Hematopoietic multipotent progenitor cell treated with erythropoietin and hydrocortisone succinate and interleukin-3 and kit ligand, for 8 days (in vitro differentiated cells): ENCODE measurements at places on chromosomes 5 and 9.

DNA sequence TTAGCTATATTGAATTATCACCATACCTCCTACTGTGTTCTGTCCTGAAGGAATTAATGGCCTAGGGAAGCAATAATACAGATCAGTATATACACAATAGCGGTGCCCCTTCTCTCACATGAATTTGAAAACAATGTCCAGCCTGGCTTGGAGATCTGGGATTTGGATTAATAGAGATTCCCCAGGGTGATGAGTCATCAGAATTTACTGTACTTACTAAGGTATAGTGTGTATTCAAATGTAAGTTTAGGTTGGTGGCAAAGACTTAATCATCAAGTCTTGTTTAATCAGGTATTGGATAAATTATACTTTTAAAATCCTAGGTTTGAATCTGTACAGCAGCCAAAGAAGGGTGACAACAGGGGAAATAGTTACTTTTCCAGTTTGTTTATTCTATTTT lies 121.5 kb downstream of the FEM1C start:
- no peak for DNase-seq

DNA sequence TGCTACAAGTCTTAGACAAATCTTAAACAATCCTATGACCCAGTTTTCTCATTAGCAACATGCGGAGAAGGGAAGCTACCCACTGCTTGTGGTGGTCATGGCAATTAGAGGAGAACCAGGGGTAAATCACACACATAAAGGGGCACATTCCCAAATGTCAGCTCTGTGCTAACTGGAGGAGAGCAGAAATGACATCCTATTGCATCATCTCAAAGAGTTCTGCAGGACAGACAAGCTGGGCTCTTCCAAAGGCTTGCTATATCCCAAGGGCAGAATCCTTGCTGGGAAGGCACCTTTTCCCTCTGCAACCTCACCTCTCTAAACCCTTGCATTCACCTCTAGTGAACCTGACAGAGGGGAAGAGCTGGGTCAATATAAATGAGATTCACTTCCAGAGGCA lies 17.0 kb upstream of the WWC1 start:
- no peak for DNase-seq

DNA sequence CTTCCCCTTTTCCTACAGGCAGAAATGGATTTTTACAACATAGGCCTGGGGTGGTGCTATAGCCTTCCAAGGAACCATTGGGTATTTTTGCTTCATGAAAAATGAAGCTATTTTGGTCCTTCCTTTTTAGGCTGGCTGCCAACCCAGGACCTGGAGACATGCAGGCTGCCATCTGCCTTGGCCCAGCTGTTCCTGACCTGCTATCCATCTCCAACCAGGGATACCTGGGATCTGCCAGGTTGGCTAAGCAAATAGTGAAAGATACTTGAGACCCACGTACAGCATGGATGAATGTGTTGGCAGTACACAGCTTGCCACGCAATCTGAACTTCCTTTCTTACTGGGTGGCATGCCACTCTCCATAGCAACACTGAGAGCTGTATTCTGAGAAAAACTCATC lies 31.1 kb downstream of the MRPS27 start:
- no peak for DNase-seq

GRCh38 chr5:78730300-78731094 lies 81.9 kb upstream of the LHFPL2 start:
- no peak for DNase-seq

GRCh38 chr9:116860509-116861120 lies 173.5 kb downstream of the TRIM32 start:
- DNase-seq, result peak; percentile 46

DNA sequence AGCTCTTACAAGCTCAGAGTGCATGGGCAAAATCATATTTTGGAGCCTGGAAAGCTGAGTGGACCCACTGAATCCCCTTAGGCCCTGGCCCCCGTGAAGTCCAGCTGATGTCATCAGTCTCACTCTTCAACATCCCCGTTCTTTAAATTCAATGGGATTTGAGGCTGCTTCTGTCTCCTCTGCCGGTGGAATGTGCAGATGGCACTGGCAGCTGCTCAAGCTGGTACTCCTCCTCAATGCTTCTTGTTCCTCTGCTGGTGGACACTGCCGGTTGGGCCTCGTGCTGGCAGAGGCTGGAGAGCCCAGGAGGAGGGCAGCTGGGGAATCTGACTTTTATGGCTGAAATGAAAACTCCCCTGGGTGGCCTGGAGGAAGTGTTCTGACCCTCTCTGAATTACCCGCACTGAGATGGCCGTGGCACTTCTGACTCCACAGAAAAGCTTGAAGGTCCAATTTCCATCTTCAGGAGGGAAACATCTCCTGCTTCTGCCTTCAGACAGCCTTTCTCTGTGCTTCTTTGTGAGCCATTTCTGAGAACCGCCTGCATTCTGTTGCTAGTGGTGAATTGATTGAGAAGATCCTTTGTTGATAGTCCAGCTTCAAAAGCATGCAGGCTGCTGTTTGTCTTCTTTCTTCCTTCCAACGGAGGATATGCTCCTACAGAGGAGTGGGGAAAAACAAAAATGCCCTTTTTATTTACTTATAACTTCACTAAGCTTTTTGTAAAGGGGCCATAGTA lies 298.9 kb downstream of the TMEM38B start:
- no peak for DNase-seq

DNA sequence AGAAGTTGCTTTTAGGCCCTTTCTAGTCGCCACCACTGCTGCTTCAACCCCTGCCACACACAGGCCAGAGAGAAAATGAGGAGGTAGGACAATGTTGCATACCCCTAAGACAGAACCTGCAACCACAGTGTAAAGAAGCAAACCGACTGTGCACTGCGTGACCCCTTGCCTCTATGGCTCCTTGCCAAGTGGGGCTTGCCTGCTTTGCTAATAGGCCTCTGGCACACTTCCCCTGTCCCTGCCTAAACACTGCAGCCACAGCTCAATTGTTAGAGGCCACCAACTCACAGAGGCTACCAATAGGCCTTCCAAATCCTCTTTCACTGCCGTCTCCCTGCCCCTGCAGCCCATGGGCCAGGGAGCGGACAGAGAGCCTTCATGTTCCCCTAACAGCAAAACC lies 280.1 kb downstream of the CDH10 start:
- no peak for DNase-seq

- no peak for DNase-seq
These were observed 172.4 kb downstream of the HINT1 start for GRCh38 chr5:130992621-130993020.

DNA sequence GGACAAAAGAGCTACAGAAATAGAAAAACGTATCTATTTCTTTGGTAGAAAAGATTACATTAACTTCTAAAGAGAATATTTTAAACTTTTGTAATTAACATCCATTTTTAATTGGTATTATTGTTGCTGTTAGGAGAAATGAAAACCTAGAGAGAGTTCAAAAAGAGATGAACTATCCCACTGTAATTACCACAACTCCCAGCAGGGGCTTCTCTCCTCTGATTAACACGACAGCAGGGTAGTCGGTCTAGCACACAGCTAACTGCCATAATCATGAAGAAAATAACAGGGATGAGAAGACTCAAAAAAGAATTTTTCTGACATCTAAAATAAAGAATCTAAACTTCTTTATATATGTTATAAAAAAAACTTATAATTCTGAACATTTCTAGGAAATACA lies 86.2 kb upstream of the CDH9 start:
- DNase-seq, result peak; percentile 32

DNA sequence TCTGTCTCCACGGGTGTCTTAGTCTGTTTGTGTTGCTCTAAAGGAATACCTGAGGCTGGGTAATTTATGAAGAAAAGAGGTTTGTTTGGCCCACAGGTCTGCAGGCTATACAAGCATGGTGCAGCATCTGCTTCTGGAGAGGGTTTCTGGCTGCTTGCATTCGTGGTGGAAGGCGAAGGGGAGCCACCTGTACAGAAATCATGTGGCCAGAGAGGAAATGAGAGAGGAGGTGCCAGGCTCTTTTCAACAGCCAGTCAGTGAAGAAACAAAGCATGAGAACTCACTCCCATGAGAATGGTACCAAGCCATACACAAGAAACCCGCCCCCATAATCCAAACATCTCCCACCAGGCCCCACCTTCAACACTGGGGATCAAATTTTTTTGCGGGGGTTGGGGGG lies 53.4 kb downstream of the PFDN1 start:
- DNase-seq, result no peak

GRCh38 chr9:94182532-94182931 lies 76.6 kb upstream of the ZNF169 start:
- DNase-seq, result no peak

DNA sequence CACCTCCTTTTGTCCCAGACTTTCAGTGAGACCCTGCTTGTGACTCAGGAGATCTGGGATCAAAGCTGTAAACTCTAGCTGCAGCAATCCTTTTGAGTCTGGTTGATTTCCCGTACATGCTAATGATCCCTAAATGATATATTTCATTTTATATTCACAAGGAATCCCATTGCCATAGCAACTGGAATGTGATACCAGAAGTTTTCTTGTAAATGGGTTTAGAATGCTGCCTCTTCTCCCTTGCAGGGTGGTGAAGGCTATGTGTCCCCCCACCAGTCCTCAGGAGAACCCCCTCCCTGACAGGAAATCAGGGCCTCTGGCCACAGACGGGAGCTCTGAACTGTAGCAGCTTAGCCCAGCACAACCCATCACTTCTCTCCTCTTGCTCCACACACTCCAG lies 215.0 kb downstream of the FSTL4 start:
- no peak for DNase-seq

DNA sequence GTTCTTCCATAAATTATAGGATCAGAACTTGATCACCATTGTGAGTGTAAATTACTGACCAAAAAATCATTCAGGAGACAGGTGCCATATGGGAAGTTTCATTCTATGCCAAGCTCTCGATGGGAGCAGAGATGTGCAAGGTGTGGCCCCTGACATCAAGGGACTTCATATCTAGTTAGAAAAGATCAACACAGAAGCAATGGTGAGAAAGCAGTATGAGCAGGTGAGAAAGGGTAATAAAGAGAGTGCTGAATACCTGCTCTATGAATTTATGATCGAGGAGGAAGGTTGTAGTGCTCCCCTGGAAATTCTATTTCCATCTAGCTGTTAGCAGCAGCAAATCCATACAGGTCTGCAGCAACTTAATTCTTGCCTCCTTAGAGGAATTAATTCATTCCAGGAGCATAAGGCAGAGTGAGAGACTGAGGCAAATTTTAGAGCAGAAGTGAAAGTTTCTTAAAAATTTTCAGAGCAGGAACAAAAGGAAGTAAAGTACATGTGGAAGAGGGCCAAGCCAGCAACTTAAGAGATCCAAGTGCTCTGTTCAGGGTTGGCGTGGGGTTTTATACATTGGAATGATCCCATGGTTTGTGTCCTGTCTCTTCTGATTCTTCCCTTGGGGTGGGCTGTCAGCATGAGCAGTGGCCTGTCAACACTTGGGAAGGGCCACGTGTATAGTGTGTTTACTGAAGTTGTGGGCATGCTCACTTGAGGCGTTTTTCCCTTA lies 181.8 kb downstream of the SAXO1 start:
- DNase-seq, result no peak

DNA sequence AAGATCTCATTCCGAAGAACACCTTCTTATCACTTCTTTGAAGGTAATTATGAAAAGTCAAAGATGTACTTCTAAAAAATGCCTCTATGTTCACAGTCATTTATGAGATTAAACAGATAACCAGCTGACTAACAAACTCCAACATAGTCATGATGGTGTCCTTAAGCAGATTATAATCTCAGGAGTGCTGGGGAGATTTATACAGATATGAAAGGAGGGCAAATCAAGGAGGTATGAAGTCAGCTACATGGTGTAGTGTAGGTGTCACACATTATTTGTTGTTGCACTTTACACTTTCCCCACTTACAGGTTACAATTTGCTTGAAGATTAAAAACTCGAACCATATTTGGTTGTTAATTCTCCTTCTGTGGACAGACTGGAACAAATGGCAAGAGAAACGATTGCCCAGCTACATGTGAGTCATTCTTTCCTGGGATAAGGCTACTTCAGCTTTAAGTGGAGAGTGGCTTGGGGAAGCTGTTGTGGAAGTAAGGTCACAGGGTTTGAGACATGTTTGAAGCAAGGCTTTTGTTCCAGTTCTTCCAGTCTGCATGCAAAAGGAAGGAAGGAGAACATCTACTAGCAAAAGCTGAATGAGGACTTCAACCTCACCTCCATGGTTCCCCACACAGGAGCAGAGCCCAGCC lies 320.1 kb downstream of the ADGRV1 start:
- no peak for DNase-seq

- DNase-seq, result no peak
These were observed 505.4 kb downstream of the TMEM232 start for GRCh38 chr5:110221036-110221435.

- no peak for DNase-seq
These were observed 319.0 kb downstream of the BRINP1 start for GRCh38 chr9:119050281-119050680.

DNA sequence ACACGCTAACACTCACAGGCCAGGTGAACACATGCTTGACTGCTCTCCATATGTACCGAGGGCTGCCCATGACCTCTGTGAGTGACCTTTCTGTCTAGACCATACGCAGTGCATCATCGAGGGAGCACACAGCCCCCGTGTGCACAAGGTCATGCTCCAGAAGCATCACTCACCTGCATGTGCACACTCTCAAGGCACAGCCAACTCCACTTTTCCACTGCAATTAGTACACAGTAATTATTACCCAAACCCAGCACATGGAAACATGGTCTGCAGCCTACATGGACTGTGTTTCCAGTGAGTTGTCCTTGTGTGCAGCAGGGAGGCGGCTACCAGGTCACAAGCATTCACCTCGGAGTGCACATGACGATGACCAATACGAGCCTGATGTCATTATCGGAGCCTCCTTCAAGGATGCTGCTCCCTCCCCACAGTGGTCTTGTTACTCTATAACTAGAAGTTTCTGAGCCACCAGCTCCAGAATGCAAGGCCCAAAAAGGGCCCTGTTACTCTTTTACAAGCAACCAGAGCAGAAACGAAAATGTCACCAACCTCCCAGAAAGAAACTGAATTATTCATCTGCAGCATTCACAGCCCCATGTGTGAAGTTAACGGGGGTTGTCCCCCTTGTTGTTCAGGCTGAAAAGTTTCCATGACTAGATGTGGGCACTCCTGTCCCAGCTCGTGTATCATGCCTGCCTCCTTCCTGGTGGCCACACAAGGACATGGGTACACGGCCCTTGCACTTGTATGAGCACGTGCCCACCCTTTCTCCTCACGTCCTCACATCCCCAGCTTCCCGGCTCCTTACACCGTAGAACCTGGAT lies 31.2 kb downstream of the SEMA4D start:
- no peak for DNase-seq

GRCh38 chr5:89929834-89930233 lies 479.7 kb downstream of the CETN3 start:
- DNase-seq, result no peak

DNA sequence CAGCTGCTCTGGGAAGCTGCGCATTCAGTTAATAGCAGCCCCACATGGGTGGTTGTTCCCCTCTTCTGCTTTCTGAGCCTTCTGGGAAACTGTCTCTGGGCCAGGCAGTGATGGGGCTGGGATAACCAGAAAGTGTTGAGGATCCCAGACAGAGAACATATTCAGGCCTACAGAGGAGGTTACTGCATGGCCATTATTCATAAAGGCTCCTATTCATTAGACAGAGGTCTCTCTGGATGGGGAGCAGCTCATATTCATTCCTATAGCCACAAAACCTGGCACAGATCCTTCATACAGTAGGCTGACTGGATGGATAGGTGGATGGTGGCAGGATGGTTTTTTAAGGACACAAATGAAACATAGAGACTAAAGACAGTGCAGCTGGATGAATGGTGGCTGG lies 76.3 kb downstream of the HSPA4 start:
- no peak for DNase-seq
